ENCODE measurements at places on chromosomes 1 and 21. TPM values are rescaled to one million over a fixed set of nuclear protein-coding genes. Genes with fewer than 3 reads are reported as not detected.

CFH gene
- 26.0 TPM for polyA plus RNA-seq

BCAR3 gene
- 10.5 TPM for polyA plus RNA-seq

TRIM46 gene
- 4.3 TPM for polyA plus RNA-seq

CHRM3 gene
- 0.11 TPM for polyA plus RNA-seq

GRCh38 chr1:223344491-223344890 lies 19.5 kb downstream of the SUSD4 start:
- no peak for DNase-seq
